ENCODE measurements at places on chromosomes 2 and 18. TPM values are rescaled to one million over a fixed set of nuclear protein-coding genes. Genes with fewer than 3 reads are reported as not detected.

The SULT1C2 gene
- total RNA-seq, result not detected

The MAP3K19 gene
- not detected for total RNA-seq

The GALNT3 gene
- total RNA-seq, result 2.2 TPM

The BCL2 gene
- total RNA-seq, result 4.2 TPM

The NGEF gene
- total RNA-seq, result 9.3 TPM

The PCARE gene
- not detected for total RNA-seq

The DYSF gene
- 17.2 TPM for total RNA-seq

The TMEM182 gene
- 3.7 TPM for total RNA-seq

DNA sequence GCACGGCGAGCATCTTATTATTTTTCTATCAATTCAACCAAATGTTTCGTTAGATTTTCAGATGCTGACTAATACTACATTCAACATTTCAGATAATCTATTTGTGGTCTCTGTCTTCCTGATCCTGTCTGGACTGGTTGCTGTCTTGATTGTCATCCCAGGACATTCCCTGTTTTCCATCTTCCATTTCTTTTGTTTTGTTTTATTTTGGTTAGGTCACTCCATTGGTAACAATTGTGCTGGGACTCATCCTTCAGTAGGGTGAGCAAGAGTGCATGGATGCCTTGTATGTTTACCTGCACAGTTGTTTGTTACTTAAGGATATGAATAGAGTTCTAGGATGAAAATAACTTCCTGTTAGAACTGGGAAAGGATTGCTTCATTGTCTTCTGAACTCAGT, 55.9 kb upstream of the ACYP2 start:
- no peaks in the 10 kb centered on the region for H3K27me3 ChIP-seq
- no peak overlapping the region for H3K4me3 ChIP-seq
- H3K4me1 ChIP-seq, result peaks cover 13% of the 10 kb centered on the region
- H3K36me3 ChIP-seq, result no peaks in the 10 kb centered on the region
- no peak for DNase-seq

GRCh38 chr18:55275039-55275901, 312.7 kb downstream of the TCF4 start:
- H3K36me3 ChIP-seq, result peaks cover 37% of the 10 kb centered on the region
- peaks cover 6% of the 10 kb centered on the region for H3K4me1 ChIP-seq
- H3K27ac ChIP-seq, result no peak overlapping the region
- peak; percentile 8 for DNase-seq

DNA sequence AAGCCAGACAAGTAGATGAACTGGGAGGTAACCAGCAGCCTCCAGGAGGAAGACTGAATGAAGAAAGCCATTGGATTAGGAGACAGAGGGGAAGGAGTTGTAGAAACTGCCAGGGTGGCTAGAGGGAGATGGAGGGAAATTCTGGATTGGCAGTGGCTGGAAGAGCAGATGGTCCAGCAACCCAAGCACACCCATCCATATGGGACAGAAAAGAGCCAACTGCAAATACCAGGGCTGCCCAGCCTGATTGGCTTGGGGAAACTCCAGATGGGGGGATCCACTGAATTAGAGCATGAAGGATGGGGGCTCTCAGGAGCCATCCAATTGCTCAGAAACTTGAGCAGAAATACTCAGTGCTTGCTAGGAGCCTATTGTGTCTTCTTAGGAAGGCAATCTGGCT, 173.5 kb upstream of the EPB41L3 start:
- no peaks in the 10 kb centered on the region for H3K4me1 ChIP-seq
- peaks cover 4% of the 10 kb centered on the region for H3K27me3 ChIP-seq
- no peak overlapping the region for H3K4me3 ChIP-seq
- no peaks in the 10 kb centered on the region for H3K36me3 ChIP-seq
- no peak overlapping the region for H3K27ac ChIP-seq
- no peak for DNase-seq

DNA sequence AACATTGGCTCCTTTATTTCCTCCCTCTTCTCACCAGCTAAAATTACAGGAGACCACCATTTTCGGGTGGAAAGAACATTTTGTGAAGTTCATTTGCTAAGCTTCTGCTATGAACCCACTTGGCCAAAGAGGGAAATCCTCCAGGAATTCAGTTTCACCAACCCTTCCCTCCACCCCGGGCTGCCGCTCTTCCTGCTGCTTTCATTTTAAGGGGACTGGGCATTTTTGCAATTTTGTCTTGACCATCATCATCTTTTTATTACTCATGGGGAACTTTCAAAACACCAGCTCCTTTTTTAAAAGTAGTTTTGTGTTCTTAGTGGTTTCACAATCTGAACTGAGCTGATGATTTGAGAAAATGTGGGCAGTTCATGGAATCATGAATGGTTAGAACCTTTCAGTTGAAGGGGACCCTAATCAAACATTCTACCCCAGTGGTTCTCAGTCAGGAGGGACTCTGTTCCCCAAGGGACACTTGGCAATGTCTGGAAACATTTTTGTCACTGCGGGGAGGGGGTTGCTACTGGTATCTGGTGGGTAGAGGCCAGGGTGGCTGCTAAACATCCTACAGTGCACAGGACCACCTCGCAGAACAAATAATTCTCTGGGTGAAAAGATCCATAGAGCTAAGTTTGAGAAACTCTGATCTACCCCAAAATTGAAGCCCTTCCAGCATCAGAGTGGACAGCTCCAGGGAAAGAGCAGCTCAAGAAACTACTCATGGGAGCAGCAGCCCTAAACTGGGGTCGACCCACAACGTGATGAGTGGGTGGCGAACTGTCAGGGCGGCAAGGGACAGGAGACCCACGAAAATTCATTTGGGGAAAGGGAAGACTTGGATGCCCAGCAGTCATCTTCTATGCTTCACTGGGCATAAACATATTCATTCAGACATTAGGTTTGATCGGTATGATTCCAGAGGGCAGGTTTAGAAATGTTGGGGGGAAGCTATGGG, 92.9 kb downstream of the ACKR3 start:
- no peak for DNase-seq
- H3K4me1 ChIP-seq, result peaks cover 84% of the 10 kb centered on the region
- H3K4me3 ChIP-seq, result no peak overlapping the region
- no peaks in the 10 kb centered on the region for H3K36me3 ChIP-seq
- H3K27ac ChIP-seq, result peak overlapping the region; percentile 87
- no peaks in the 10 kb centered on the region for H3K27me3 ChIP-seq

- peaks cover 75% of the 10 kb centered on the region for H3K4me1 ChIP-seq
- DNase-seq, result peak; percentile 97
- peak overlapping the region; percentile 93 for H3K27ac ChIP-seq
- no peaks in the 10 kb centered on the region for H3K36me3 ChIP-seq
- H3K27me3 ChIP-seq, result no peaks in the 10 kb centered on the region
Measured at GRCh38 chr2:240374085-240374907, 61.2 kb upstream of the GPC1 start.

- H3K27ac ChIP-seq, result no peak overlapping the region
- no peak overlapping the region for H3K4me3 ChIP-seq
- no peak for DNase-seq
- no peaks in the 10 kb centered on the region for H3K36me3 ChIP-seq
- no peaks in the 10 kb centered on the region for H3K27me3 ChIP-seq
Measured at GRCh38 chr2:201996006-201996405, 37.6 kb upstream of the FZD7 start.

DNA sequence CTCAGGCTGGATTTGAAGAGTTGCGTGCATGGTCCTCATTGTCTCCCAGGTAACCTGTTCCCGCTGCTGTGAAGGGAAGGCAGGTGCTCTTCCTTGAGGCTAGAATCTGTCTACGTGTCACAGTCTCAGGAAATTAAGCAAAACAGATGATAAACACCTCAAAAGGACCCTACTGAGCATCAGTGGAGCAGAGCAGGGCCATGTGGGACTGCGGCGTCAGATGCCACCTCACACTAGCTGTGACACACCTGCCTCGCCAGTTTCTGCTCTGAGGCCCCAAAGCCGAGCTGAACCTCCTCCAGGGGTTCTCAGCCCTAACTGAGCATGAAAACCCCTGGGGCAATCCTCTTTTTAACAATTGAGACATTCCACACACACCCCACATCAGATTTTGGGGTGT, 2.0 kb downstream of the C2orf92 start:
- H3K27ac ChIP-seq, result no peak overlapping the region
- DNase-seq, result no peak
- H3K4me1 ChIP-seq, result no peaks in the 10 kb centered on the region
- H3K27me3 ChIP-seq, result no peaks in the 10 kb centered on the region
- no peak overlapping the region for H3K4me3 ChIP-seq

DNA sequence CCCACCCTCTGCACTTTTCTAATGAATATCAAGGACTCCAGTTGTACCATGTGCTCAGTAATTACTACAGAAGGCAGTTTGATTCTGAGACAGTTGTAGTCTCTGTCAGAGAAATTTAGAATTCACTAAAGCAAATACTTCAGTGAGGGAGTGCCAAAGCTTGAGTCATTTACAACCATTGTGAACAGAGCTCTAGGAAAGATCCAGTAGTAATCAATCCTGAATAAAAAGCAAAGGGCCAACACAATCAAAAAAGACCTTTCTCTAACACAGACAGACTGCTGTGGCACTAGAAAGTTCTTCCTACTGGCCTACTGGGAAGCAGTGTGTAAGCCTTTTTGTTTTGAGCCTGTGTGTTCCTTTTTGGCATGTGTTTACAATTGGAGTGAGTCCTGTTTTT, 135.6 kb upstream of the UNC80 start:
- no peak overlapping the region for H3K27ac ChIP-seq
- H3K27me3 ChIP-seq, result 0 out of 2 replicates have a peak, but pooled peaks cover 1% of the 10 kb centered on the region
- DNase-seq, result no peak
- H3K36me3 ChIP-seq, result no peaks in the 10 kb centered on the region

- H3K27ac ChIP-seq, result no peak overlapping the region
- no peak for DNase-seq
- peaks cover 82% of the 10 kb centered on the region for H3K27me3 ChIP-seq
Measured at GRCh38 chr2:73290049-73290839, 3.1 kb downstream of the EGR4 start.

- no peaks in the 10 kb centered on the region for H3K36me3 ChIP-seq
- DNase-seq, result no peak
- H3K27ac ChIP-seq, result no peak overlapping the region
- H3K4me1 ChIP-seq, result no peaks in the 10 kb centered on the region
Measured at GRCh38 chr18:64011513-64011912, 41.6 kb downstream of the SERPINB8 start.

GRCh38 chr2:15941481-15941850, 1.1 kb downstream of the MYCN start:
- 0 out of 2 replicates have a peak, but pooled peaks cover 4% of the 10 kb centered on the region for H3K36me3 ChIP-seq
- H3K27me3 ChIP-seq, result peaks cover 49% of the 10 kb centered on the region
- DNase-seq, result peak; percentile 9
- peak overlapping the region; percentile 39 for H3K4me3 ChIP-seq
- no peak overlapping the region for H3K27ac ChIP-seq

- peak; percentile 29 for DNase-seq
- no peaks in the 10 kb centered on the region for H3K36me3 ChIP-seq
- H3K27ac ChIP-seq, result no peak overlapping the region
Measured at GRCh38 chr2:240339411-240340360, 95.8 kb upstream of the GPC1 start.

DNA sequence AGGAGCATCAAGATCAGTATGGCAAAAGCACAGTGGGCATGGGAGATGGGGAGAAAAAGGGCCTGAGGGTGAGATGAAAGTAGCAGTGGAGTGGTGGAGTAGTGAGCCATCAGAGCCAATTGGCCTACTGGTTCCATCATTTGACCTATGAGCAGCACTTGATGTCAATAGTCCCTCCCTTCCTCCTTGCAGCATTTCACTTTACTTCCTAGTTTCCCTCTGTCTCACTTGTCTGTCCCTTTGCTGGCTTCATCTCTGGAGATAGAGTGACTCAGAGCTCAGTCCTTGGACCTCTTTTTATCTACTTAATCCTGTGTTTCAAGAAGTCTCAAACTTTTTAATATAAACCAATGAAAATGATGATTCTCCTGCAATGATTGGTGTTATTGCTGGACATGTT, 32.1 kb downstream of the FBXO48 start:
- H3K4me1 ChIP-seq, result no peaks in the 10 kb centered on the region
- no peaks in the 10 kb centered on the region for H3K36me3 ChIP-seq
- H3K27me3 ChIP-seq, result no peaks in the 10 kb centered on the region
- DNase-seq, result no peak
- H3K4me3 ChIP-seq, result no peak overlapping the region

- no peaks in the 10 kb centered on the region for H3K27me3 ChIP-seq
- DNase-seq, result peak; percentile 52
- peak overlapping the region; percentile 100 for H3K27ac ChIP-seq
- peaks cover 7% of the 10 kb centered on the region for H3K36me3 ChIP-seq
- H3K4me1 ChIP-seq, result peaks cover 29% of the 10 kb centered on the region
- peak overlapping the region; percentile 95 for H3K4me3 ChIP-seq
Measured at GRCh38 chr2:64655018-64655664, 1.4 kb upstream of the SERTAD2 start.

GRCh38 chr18:55280503-55280902, 307.5 kb downstream of the TCF4 start:
- no peak overlapping the region for H3K27ac ChIP-seq
- peaks cover under 1% of the 10 kb centered on the region for H3K36me3 ChIP-seq
- no peak overlapping the region for H3K4me3 ChIP-seq

- no peak overlapping the region for H3K27ac ChIP-seq
- H3K27me3 ChIP-seq, result no peaks in the 10 kb centered on the region
- no peak overlapping the region for H3K4me3 ChIP-seq
Measured at GRCh38 chr2:236102971-236103370, 65.2 kb downstream of the GBX2 start.

GRCh38 chr2:9653485-9654271, 22.9 kb upstream of the YWHAQ start:
- no peaks in the 10 kb centered on the region for H3K36me3 ChIP-seq
- H3K4me1 ChIP-seq, result peaks cover 50% of the 10 kb centered on the region
- H3K27me3 ChIP-seq, result no peaks in the 10 kb centered on the region
- DNase-seq, result no peak

GRCh38 chr2:106168657-106169056, 25.4 kb downstream of the UXS1 start:
- H3K27me3 ChIP-seq, result no peaks in the 10 kb centered on the region
- peaks cover 19% of the 10 kb centered on the region for H3K4me1 ChIP-seq
- no peak overlapping the region for H3K4me3 ChIP-seq

DNA sequence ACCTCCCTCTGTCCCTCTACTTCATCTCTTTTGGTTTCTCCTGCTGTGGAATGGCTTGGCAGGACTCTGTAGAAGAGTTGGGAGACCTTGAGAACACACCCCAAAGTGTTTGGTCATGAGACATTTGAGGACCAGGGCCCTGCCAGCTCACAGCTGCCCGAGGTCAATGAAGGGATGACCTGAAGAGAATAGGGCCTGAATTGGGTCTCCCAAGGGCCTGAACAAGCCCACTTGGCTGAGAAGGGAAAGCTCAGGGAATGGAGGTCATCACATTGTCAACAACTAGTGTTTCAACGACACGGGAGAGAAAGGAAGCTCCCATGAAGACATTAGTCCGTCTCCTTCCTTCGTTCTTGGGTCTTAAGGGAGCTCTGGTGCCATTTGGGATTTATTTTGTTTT, 52.8 kb downstream of the TTC32 start:
- 0 out of 2 replicates have a peak, but pooled peaks cover 3% of the 10 kb centered on the region for H3K4me1 ChIP-seq
- no peak overlapping the region for H3K4me3 ChIP-seq
- H3K27ac ChIP-seq, result no peak overlapping the region
- no peaks in the 10 kb centered on the region for H3K36me3 ChIP-seq
- DNase-seq, result no peak
